ENCODE measurements at places on chromosomes 6 and 20.

GRCh38 chr6:83185096-83185495 lies 8.0 kb downstream of the PGM3 start:
- no peak for DNase-seq

GRCh38 chr6:137284811-137285110 lies 65.6 kb upstream of the IFNGR1 start:
- DNase-seq: no peak

DNA sequence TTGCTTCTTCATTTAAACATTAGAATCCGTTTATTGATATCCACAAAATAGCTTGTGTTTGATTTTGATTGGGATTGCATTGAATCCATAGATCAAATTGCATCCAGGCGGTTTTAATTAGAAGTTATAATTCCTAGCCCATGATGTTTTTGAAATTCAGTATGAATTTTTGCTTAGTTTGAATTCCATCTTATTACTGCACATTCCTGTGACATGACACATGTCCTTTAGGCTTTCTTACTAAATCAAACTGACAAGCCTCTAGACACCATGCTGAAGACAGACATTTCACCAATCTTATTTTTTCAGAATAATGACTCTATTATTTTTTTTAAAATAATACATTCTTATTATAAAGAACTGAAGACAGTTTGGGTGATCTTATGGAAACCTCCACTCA lies 21.4 kb upstream of the PI16 start:
- no peak for DNase-seq

GRCh38 chr6:6748001-6748400 lies 159.5 kb downstream of the LY86 start:
- DNase-seq: no peak

DNA sequence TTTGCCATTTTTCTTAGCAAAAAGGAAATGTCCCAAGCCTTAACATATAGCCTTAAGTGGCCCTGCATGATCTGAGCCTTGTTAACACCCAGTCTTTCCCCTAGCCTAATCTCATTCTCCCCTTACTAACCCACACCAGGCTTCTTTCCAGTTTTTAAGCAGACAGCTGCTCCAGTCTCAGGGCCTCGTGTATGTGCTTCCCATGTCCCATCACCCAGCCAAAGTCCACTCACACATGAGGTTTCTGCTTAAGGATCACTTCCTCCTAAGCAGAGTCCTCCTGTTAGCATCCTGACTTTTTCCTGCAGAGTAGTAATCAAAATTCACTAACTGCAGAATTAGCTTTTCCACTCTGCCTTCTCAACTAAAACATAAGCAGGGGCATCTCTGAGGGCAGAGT lies 96.1 kb downstream of the SMLR1 start:
- DNase-seq: no peak

DNA sequence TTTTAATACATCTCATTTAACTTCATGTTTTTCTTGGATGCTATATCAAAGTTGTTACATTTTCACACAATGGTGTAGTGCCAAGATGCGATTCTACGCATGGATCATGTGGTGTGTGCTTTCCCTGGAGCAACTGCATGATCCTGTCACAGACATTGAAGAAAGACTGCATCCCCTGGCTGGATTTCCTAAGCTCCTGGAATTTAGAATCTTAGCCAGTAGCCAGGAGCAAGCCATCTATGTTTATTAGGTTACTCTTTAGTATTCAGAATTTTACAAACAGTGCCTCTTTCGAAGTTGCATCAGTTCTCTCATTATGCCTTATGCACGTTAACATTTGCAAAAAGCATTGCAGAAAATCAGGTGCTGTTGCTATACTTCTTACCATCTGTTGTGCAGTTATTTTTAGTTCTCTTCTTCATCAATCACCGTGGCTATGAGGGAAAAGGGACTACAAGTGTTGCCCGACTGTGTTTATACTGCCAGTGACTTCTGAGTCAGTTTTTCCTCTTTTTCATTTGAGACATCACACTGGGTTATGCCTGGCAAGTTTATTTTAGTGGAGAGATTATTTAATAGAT lies 584.2 kb downstream of the BCKDHB start:
- DNase-seq: no peak

Data from Caki2 (cell line).